Activated CD8-positive, alpha-beta T cell treated with anti-CD3 and anti-CD28 coated beads for 36 hours (primary cell): ENCODE measurements at places on chromosomes 7 and 10. TPM values are rescaled to one million over a fixed set of nuclear protein-coding genes. Genes with fewer than 3 reads are reported as not detected.

The CUZD1 gene
- 1.5 TPM for total RNA-seq

The CDH23 gene
- 2.7 TPM for total RNA-seq

The PNLIPRP2 gene
- total RNA-seq: not detected

DNA sequence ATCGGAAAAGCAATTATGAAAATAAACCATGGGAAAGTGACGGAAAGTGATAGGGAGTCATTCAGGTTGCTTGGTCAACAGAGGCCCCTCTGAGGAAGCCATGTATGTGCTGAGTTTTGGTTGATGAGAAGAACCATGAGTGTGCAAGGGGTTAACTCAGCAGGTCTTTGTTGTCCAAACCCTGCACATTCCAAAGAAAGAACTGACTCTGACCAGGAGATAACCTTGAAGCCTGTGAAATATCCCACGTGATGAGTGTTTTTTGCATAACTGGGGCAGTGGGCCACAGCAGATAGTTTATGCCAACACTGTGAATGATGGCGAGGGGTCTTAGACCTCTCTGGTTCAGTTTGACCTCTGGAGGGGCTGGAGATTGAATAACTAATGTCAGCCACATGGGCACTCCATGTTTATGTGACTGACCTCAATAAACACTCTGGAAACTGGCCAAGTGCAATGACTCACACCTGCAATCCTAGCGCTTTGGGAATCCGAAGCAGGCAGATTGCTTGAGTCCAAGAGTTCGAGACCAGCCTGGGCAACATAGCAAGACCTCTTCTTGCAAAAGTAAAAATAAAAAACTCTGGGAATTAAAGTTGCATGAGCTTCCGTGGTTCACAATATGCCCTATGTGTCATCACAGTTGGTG lies 154.0 kb upstream of the FOXK1 start:
- no peak overlapping the region for H3K27ac ChIP-seq
- no peaks in the 10 kb centered on the region for H3K36me3 ChIP-seq
- peaks cover 5% of the 10 kb centered on the region for H3K27me3 ChIP-seq
- no peak for DNase-seq
- no peaks in the 10 kb centered on the region for H3K4me1 ChIP-seq

DNA sequence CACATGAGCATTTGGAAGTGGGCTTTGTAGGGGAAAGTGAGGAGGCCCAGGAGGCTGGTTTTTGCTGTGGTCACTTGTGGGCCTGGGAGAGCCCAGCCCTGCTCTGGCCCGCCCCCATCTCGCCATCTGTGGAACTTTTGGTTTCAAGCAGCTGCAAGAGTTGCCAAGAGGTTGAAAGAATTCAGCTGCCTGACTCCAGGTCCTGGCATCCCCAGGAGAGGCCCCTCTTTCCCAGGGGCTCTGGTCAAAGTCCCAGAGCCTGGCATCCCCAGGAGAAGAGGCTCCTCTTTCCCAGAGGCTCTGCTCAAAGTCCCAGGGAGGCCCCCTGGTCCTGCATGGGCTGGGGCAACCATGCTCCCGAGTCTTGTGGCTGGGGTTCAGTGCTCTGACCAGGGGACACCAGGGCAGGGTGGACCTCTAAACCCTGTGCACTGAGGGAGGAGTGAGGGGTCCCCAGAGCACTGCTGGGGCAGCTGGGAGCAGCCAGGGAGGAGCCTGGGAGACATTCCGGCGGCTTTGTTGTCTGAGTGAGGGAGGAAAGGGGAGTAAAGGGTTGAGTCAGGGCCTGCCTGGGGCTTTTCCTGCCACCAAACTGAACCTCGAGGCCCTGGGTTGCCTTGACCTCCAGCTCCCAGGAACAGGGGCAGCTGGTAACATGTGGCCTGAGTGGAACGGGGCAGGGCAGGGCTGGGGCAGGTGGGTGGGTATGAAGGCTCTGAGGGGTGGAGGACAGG lies 27.7 kb upstream of the CSGALNACT2 start:
- DNase-seq: no peak
- H3K4me3 ChIP-seq: no peak overlapping the region
- peaks cover 4% of the 10 kb centered on the region for H3K4me1 ChIP-seq
- no peaks in the 10 kb centered on the region for H3K36me3 ChIP-seq
- H3K27ac ChIP-seq: no peak overlapping the region

DNA sequence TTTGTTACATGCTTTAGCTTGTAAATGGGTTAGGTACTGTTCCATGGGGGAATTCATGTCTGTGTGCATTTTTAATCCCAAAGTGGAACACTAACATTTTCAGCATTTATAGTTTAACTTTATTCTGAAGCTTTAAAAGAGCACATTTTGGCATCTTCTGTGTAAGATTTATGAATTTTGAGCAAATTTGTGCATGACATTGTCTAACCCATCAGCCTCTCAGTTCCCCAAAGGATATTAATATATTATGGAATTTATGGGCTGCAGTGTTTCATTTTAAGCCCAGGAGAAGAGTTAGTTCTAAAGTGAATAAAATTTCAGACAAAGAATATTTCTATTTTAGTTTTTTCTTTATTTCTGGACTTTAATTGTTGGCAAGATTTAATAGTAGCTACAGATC lies 421.4 kb downstream of the PLXDC2 start:
- no peak for DNase-seq
- H3K27me3 ChIP-seq: no peaks in the 10 kb centered on the region
- H3K4me1 ChIP-seq: no peaks in the 10 kb centered on the region
- H3K4me3 ChIP-seq: no peak overlapping the region

- H3K36me3 ChIP-seq: no peaks in the 10 kb centered on the region
- no peak overlapping the region for H3K27ac ChIP-seq
- DNase-seq: no peak
- H3K27me3 ChIP-seq: no peaks in the 10 kb centered on the region
- H3K4me1 ChIP-seq: no peaks in the 10 kb centered on the region
- H3K4me3 ChIP-seq: no peak overlapping the region
Measured at GRCh38 chr7:101555921-101556275, 73.2 kb downstream of the MYL10 start.

GRCh38 chr7:65974191-65974801 lies 7.7 kb downstream of the GUSB start:
- H3K27me3 ChIP-seq: no peaks in the 10 kb centered on the region
- no peak overlapping the region for H3K27ac ChIP-seq
- no peak overlapping the region for H3K4me3 ChIP-seq
- peaks cover 37% of the 10 kb centered on the region for H3K36me3 ChIP-seq

DNA sequence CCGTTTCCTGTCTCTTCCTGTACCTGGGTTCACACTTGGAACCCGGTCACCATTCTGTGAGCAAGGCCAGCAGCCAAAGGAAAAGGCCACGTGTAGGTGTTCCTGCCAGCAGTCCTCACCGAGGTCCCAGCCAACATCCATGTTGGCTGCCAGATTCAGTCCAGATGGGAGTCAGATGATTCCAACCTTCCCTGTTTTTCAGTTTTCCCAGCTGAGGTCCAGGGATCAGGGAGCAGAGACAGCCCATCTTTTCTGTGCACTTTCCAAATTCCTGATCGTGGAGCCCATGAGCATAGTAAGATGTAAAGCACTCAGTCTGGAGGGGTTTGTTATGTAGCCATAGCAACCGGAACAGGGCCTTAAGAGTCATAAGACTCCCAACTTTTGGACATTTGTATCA lies 3.9 kb upstream of the PVRIG start:
- H3K36me3 ChIP-seq: peaks cover 23% of the 10 kb centered on the region
- H3K27ac ChIP-seq: peak overlapping the region; percentile 44
- no peaks in the 10 kb centered on the region for H3K27me3 ChIP-seq
- no peak for DNase-seq

- H3K4me1 ChIP-seq: peaks cover 7% of the 10 kb centered on the region
- H3K4me3 ChIP-seq: no peak overlapping the region
- no peak overlapping the region for H3K27ac ChIP-seq
- no peak for DNase-seq
- no peaks in the 10 kb centered on the region for H3K36me3 ChIP-seq
Measured at GRCh38 chr7:17771901-17772408, 168.3 kb downstream of the SNX13 start.

- no peak for DNase-seq
- no peak overlapping the region for H3K4me3 ChIP-seq
- H3K36me3 ChIP-seq: no peaks in the 10 kb centered on the region
- H3K27me3 ChIP-seq: no peaks in the 10 kb centered on the region
- H3K4me1 ChIP-seq: no peaks in the 10 kb centered on the region
Measured at GRCh38 chr10:25349520-25349919, 174.7 kb downstream of the GPR158 start.

DNA sequence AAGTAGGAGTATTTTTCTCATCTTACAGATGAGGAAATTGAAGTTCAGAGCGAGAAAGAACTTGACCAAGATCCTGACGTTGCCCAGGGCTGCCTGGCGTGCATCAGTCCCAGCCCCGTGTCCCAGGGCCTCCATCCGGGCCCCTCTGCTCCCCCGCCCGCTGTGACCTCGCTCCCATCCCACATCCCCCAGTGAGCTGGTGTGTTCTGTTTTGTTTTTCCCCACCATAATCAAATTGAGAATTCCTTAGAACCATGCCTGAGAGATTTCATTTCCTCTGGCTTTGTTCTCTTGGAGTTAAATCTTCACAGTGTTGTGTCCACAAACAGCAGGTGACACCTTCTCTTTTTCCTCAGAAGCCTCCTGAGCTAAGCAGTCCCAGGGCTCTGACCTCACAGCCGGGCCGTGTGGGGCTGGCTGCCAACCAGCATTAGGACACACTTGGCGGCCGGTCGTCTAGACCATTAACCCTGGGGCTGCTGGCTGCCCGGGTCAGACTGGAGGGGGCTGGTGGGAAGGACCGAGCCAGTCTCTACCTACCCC lies 44.3 kb downstream of the PFKP start:
- no peak for DNase-seq
- no peaks in the 10 kb centered on the region for H3K27me3 ChIP-seq
- H3K4me1 ChIP-seq: no peaks in the 10 kb centered on the region

- no peak overlapping the region for H3K27ac ChIP-seq
- no peaks in the 10 kb centered on the region for H3K4me1 ChIP-seq
- H3K27me3 ChIP-seq: peaks cover 3% of the 10 kb centered on the region
- H3K36me3 ChIP-seq: no peaks in the 10 kb centered on the region
Measured at GRCh38 chr7:87129848-87130247, 22.4 kb upstream of the DMTF1 start.

DNA sequence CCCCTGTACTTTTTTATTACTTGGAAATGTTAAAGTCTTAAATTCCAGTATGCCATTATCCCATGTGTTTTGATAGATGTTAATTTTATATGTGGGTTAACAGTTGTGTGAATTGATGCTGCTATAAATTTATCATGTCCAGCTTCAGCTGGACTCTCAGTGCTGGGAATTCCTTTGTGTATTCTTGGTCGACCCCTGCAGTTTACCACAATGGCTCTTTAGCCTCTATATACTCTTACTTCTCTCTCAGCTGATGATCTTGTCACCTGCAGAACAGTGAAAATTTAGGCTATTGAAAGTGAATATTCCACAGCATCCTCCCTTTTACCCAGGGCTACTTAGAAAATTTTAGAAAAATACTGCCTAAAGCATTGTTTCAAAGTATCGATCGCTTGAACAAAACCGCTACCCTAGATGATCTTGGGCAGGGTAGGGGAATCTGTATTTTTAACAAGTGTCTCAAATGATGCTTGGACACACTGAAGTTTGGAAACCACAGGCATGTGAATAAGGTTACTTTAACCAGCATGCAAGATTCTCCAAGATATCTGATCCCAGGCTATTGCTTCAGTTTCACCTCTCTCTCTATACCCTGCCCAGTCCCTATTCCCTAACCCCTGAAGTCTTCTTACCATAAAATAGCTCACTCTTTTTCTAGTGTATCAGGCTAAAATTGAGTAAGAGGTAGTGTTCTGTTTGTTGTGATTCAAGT lies 25.4 kb downstream of the LCOR start:
- DNase-seq: no peak
- peaks cover 35% of the 10 kb centered on the region for H3K36me3 ChIP-seq
- H3K27ac ChIP-seq: peak overlapping the region; percentile 82
- H3K4me3 ChIP-seq: no peak overlapping the region
- H3K27me3 ChIP-seq: no peaks in the 10 kb centered on the region

DNA sequence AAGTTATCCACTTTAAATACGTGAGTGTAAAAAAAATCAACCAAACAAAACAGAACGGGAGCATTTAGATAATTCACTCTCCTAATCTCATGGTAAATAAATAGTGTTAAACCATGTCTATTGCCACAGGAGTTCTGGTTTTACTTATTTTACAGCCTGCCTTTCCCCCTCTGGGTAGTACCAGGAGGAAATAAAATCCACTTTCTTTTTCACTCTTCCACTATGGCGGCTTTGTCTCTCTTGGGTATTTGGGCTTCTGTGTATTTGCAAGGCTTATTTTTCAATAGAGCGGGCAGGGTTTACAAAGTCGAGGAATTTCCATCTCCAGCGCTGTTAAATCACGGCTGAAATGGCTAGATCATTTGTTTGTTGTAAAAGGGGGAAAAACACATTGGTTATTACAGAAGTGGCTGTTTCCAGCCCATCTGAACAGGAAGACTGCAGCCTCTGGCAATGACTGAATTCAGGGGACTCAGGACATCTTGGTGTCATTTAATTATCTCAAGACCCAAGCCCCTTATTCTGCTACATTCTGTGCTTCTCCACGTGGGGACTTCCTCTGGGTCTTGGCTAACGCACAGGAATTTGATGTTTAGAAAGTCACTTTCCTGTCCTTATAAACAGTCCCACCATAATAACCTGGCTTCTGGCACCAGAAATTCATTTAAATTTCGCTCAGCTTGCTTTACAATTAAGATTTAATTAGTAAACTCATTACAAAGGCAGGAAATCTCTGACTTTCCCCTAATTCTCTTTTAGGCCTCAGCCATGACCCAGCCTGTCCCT lies 323.9 kb downstream of the GATA3 start:
- no peak overlapping the region for H3K27ac ChIP-seq
- H3K27me3 ChIP-seq: peaks cover 2% of the 10 kb centered on the region
- H3K36me3 ChIP-seq: no peaks in the 10 kb centered on the region
- no peak overlapping the region for H3K4me3 ChIP-seq

DNA sequence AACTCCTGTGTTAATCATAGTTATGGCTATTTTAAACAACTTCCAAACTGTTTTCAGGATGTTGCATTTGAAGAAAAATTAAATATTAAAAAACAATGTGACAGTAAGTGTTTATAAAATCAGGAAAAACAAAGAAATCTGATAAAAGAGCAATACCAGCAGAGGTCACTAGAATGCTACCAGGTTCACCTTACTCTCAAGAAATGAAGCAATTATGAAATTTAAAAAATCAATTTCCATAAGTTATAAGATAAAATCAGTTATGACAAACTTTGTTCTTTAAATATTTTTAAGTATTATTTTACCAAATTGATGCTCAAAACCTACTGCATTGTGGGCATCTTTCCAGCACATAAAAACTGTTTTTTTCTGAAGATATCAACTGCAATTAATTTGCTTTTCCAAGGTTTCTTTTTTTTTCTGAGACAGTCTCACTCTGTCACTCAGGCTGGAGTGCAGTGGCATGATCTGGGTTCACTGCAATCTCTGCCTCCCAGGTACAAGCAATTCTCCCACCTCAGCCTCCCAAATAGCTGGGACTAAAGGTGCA lies 50.7 kb upstream of the RHEB start:
- peaks cover 3% of the 10 kb centered on the region for H3K36me3 ChIP-seq
- DNase-seq: no peak
- no peaks in the 10 kb centered on the region for H3K27me3 ChIP-seq
- no peak overlapping the region for H3K27ac ChIP-seq
- no peak overlapping the region for H3K4me3 ChIP-seq

DNA sequence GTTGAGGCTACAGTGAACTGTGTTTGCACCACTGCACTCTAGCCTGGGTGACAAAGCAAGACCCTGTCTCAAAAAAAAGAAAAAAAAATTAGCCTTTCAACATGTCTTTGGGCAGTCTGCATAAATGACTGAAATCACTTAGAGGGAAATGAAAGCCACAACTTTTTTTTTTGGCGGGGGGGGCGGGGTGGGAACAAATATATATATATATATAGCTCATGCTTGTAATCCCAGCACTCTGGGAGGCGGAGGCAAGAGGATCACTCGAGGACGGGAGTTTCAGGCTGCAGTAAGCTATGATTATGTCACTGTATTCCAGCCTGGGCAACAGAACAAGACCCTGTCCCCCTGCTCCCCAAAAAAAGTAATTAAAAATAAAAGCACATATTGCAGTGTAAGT lies 23.4 kb upstream of the MICU1 start:
- no peak overlapping the region for H3K27ac ChIP-seq
- no peaks in the 10 kb centered on the region for H3K27me3 ChIP-seq
- H3K36me3 ChIP-seq: no peaks in the 10 kb centered on the region
